Activated T-helper 9 cell treated with anti-CD3 and anti-CD28 coated beads, Interleukin-2, amount 50 U/mL, for 16 hours (primary cell): ENCODE measurements at places on chromosomes 12 and 14.

DNA sequence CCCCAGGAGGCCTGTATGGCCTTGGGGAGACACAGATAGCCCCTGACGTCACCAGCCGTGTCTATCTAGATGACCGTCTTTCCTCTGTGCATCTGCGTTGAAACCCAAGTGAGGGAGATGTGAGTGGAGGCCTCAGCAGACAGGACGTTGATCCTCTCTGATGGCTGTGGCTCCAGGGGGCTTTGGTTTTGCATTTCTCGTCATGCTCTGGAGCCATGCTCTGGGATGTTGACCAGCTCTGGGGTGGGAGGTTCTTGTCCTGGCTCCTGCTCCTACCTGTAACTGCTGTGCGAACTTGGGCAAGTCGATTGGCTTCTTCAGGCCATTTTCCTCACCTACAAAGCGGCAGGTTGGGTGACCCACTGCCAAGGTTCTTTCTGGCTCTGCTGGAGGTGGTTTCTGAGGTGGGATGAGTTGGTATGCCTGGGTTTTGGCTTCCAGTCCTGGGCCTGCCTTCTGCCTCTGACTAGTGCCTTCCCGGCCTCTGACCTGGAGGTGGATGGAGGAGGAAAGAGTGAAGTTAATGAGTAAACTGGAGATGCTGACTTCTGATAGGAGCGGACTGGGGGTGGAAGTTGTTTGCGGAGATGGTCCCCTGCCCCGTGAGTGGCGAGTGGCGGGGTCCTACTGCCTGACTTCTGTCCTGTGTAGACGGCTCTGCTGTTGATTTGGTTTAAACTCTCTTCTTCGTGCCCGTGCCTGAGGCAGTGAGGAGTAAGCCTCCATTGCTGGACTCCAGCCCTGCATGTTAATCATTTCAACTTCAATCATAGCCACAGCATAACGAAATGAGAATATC is 8.4 kb downstream of the TSPAN9 start:
- DNase-seq: no peak

DNA sequence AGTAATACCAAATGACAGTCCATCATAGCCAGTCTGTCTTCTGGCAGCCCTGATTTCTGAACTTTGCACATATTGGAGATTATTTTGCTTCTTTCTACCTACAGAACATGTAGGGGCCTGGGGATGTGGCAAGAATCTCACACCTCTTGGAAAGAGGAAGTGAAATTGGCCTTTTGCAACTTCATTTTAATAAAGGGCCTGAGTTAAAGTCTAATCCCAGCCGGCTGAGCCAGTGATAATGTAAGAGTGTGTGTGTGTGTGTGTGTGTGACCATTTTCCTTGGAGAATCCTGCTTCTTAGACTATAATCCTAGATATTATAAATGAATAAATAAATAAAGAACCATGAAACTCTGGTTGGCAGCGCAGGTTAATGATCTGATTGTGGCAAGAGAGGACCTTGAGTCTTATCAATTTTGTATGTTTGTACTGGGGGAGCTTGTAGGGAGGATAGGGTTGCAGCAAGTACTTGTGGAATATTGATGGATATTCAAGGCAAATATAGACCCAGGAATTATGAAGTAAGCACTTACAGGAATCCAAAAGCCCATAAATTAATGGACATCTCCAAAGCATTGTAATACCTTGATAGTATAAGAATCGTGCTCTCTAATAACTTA is 233.2 kb upstream of the AMIGO2 start:
- DNase-seq: no peak

DNA sequence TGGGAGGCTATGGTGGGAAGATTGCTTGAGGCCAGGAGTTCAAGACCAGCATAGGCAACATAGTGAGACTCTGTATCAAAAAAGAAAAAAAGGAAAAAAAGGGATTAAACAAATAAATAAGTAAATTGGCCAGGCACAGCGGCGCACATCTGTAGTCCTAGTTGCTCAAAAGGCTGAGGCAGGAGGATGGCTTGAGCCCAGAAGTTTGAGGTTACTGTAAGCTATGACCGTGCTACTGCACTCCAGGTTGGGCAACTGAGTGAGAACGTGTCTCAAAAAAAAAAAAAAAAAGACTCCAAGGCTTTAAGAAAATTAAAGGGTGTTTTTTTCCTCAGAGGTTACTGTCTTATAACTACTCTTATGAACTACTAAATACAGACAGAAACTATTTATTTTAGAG is 11.7 kb downstream of the BEST3 start:
- no peak for DNase-seq

GRCh38 chr12:105888696-105889095 is 250.1 kb downstream of the NUAK1 start:
- no peak for DNase-seq

- DNase-seq: no peak
Observed at GRCh38 chr14:91127924-91128323, 14.1 kb downstream of the DGLUCY start.

GRCh38 chr12:38720661-38721060 is 184.7 kb downstream of the CPNE8 start:
- no peak for DNase-seq

DNA sequence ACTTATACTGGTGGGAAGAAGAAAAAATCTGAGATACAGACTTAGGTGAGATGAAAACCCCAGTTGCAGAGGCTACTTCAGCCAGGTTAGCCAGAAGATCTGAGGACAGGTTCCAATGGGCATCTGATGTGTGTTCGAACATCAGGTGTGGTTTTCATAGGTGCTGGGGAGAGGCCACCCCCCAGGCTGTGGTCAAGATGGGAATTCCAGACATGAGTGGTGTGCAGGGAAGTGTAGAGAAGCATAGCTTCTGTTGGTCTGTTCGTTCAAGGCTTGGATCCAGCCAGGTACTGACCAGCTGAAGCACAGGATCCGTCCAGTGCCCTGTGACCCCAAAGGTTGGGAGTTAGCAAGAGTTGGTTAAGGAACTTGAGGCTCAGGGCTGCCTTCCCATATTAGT is 85.5 kb downstream of the SSPN start:
- DNase-seq: no peak

- DNase-seq: no peak
Observed at GRCh38 chr12:27869567-27869966, 89.5 kb upstream of the MANSC4 start.

- no peak for DNase-seq
Observed at GRCh38 chr14:104794993-104795780, at the start of gene AKT1. Gene AKT1, minus strand, starts transcription at chr14:104795748. Its CDS starts 3,105 bp downstream, at chr14:104792643.

DNA sequence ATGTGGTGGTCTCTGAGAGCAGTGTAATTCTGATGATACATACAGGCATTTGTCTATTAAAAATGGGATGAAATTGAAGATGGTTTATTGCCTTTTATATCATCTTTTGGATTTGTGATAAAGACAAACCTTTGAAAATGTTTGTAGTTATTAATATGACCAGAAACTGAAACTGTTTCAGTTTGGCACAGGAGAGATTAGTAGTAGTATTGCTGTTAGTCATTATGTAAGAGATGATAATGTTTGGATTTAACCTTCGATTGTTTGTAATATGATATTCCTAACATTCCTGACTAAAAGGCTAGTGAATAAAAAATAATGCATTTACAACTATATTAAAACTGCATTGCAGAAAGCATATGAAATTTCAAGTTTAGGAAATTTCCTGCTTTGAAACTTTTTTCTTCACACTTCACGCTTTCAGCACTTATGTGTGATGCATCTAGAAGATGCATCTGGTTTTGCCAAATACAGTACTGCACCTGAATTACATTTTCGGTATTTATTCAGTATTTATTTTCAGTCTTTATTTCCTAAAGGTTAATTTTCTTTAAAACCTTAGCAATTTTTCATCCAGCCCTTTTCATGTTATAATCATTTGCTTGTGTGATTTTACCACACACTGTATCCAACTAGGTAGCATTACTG is 25.5 kb downstream of the ADIPOR2 start:
- no peak for DNase-seq

- no peak for DNase-seq
Observed at GRCh38 chr12:108832208-108832607, 25.2 kb downstream of the SSH1 start.

DNA sequence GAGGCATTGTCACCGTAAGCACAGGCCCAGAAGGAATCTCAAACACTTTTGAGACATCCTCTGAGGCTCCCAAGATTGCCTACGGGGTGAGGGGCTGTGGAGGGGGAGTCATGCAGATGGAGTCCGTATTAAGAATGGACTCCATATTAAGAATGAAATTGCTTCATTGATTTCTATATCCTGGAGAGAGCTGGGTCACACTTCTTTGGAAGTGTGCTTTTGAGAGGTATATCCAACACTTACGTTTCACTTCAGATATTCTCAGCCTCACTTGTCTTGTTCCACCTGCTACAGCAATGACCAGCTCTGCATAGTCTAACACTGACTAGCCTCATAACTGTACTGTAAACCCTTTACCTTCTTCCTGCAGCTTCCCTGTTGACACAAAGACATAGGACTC is 62.6 kb upstream of the ARHGAP5 start:
- DNase-seq: no peak

DNA sequence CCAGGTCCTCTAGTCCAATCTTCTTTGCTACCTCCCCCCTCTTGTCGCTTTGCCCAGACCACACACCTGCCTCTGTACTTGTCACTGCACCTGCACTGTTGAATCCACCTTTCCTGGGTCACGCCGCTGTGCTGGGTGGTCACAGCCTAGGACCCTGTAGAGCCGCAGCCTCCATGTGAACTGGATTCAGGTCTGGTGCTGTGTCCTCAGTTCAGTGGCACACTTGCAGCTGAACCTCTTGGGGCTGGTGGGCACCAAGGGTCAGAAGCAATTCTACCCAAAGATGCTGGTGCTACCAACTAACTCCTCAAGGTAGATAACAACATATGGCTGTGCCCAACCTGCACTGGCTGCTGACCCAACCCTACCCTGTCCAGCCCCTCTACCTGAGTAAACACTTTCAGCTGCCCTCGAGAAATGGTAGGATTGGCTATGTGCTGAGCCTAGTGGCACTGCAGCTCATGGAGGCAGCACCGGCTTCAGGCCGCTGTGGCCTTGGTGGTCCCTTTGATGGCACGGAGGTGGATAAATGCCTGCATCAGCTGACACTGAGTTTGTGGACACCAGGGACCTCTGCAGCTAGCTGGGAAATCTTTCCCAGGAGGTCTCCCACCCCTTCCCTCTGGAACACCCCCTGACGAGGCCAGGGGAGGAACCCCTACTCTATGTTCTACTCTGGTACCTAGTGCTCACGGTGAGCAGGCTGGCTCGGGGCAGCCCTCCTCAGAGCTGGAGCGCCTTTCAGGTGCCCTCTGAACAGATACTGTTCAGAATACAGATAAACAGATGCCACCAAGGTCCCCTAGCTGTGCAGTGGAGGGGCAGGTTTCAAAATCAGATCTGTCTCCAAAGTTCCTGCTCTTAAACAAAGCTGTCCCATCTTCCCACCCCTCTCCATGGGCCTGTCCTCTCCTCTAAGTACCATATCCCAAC is 14.3 kb downstream of the AGAP2 start:
- DNase-seq: no peak

- no peak for DNase-seq
Observed at GRCh38 chr14:106487600-106487999, 961.2 kb downstream of the TMEM121 start.
